Germinal center (tissue), 1 donor: ENCODE measurements at places on chromosomes 7 and 10.

DNA sequence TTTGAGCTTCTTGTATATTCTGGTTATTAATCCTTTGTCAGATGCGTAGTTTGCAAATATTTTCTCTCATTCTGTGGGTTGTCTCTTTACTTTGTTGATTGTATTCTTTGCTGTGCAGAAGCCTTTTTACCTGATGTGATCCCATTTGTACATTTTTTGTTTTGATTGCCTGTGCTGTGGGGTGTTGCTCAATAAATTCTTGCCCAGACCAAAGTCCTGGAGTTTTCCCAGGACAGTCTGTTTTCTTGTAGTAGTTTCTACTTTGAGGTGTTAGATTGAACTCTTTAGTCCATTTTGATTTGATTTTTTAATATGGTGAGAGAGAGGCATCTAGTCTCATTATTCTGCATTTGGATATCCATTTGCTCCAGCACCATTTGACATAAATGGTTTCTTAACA is 588.7 kb upstream of the MBL2 start:
- no peak for DNase-seq

DNA sequence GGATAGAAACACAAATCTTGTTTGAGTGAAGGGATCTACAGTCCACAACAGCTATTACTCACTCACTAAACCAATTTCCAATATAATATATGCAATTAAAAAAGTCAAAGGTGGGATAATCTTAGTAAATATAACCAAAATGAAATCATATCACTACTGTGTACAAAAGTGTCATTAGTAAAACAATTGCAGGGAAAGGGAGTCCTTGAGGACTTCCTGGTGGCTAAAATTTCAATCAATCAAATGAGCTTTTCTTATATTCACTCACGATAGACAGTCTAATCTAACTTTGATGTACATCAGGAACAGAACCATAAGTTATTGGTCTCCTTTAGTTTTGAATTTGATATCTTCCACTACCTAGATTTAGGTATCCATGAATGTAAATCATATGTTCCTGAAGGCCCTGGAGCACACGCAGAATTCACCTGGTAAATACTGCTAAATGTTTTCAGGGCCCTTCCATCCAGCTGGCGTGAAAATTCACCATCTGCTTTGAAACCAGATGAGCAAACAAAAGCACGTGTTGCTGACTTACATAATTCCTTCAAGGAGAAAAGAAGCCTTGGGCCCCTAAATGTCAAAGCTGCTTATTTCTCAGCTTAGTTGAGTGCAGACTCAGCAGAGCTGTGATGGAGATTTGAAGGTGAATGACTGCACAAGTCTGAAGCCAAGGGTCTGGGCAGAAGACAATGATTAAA is 159.3 kb upstream of the TMEM196 start:
- DNase-seq: no peak

- DNase-seq: no peak
Measured at GRCh38 chr10:132916956-132917666, 25.3 kb downstream of the CFAP46 start.

DNA sequence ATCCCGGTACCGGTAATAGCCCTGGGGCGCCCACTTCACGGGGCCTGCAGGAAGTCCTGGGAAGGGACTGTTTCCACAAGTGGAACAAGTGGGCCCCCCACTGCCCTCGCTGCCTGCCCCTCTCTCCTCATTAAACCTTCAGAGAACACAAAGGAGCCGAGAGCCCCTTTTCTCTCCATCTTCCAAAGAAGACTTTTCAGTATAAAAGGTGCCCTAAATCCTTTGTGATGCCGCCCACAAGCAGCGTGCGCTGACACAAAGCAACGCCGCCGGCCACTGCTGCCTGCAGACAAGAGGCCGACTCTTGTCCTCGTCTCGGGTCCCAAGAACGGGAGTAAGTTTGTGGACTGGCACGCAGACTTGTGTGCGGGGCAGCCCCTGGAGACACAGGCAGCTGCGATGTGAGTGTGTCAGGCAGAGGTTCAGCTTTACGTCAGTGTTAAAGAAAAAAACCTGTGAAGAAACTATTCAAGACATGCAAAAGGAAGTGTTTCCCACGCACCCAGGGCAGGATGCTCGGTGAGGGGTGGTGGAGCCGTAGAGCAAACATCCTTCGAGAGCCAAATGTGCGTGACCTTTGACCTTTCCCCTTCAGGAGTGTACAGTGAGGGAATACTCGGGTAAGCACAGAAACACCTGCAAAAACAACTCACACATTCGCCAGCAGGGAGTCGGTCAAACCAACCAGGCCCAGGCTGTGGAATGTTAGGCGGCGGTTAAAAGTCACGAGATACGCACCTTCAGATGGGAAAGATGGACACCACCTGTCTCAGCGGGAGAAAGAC is 118.2 kb downstream of the VIPR2 start:
- DNase-seq: no peak

GRCh38 chr7:155911471-155912105 is 99.3 kb upstream of the SHH start:
- no peak for DNase-seq

DNA sequence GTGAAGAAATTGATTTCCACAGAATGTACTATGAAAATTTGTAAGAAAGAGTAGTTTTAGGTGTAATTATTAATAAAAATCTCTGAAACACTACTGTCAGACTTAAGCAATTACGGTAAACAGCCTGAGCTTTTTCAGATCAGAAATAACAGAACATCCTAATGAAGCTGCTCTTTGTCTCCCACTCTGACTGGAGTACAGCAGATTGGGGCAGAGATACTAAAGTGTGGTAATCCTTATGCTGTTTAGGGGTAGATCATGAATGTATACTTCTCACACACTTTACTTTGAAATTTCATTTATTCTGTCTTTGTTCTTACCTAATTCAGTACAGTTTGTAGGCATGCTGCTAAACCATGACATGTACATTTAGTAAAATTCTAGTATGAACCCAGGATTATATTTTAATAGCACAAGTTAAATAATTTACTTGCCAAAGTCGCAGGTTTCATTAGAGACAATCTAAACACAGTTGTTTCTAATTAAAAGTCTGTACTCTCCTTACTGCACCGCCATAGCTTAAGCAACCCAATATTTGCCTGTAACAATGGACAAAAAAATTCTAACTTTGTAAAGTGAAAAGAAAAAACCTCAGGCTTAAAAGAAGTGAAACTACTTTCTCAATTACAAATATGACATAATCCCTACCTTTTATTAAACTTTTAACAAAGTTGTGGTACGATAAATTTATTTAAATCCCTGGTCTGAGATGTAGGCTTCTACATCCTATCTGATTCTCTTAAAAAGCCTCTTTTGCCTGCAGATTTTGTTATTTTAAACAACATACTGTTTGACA is 88.8 kb downstream of the KMT2E start:
- DNase-seq: no peak

DNA sequence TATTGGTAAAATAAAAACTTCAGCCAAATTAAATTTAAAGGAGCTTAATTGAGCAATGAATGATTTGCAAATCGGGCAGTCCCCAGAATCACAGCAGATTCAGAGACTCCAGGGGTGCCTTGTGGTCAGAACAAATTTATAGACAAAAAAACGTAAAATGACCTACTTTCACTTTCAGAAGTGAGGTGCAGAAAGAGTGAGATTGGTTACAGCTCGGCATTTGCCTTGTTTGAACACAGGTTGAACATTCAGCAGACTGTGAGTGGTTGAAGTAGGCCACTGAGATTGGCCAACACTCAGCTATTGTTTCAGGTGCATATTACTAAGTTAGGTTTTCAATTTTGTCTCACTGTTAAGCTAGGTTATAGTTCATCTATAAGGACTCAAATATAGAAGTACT is 153.4 kb downstream of the BICC1 start:
- no peak for DNase-seq

DNA sequence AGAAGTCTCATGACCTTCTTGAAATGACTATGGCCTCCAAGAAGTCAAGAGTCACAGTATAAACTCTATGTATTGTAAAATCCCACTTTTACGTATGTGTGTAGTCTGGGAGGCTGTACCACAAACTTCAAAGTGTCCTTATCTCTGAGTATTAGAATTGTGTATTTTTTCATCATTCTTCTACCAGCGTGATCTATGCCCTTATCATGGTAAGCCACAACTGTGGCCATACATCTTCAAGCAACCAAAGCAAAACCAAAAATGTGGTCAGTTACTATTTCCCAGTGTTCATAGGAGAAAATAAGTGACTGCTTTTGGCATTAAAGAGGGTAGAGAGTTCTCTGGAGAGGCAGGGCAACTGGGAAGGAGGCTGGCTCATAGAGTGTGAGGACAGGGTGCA is 42.8 kb downstream of the SPOCK2 start:
- no peak for DNase-seq

DNA sequence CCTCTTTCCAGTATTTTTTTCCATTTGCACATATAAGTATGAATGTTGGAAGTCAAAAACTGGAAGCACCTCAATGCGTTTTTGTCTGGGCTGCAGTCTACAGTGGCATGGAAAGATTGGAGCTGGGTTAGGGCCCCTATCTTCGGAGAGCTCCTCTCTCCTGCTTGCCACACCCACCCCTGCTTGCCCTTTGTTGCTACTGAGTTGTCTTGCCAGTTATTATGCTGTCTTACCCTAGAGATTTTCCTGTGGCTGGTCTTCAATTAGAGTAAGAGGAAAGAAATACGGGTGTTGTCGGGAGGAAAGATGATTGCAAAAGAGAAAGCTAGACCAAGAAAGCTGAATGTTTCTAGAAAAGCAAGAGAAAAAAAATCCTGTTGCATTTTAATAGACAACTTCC is 228.9 kb upstream of the CELF2 start:
- DNase-seq: no peak

DNA sequence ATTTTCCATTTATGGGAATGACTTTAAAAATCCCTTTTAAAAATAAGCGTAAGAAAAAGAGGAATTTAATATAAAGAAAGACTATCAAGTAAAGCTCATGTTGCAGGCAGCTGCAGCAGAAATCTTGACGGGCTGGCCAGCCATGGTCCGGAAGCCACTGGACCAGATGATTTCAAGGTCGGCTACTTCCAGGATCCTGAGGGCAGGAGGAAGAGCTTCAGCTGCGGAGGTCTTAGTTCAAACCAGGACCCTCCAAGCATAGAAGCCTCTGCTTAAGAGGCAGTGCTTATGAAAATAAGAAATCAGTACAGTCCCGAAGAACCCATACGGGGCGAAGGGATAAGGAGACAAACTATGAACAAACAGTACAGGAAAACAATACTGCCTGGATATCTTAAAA is 220.2 kb upstream of the CELF2 start:
- DNase-seq: no peak

DNA sequence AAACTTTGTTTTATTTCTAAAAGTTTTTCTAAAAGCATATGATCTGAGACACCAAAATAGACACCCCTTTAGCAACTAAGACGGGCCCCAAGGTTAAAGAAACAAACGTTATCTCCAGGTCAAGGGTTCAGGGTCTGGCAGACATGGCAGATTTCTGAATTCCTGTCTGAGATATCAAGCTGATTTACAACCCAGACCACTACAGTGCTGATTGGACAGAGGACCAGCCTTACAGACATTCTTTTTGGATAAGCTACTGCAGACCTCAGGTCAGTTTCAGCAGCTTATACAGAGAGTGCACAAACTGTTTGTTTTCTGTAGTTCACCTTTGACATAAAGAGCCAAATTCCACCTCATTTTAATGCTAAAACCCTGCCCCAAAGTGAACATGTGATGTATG is 34.8 kb downstream of the SVOPL start:
- DNase-seq: no peak

GRCh38 chr10:8403711-8404371 is 349.4 kb downstream of the GATA3 start:
- no peak for DNase-seq

- DNase-seq: no peak
Measured at GRCh38 chr10:124217906-124218804, 124.8 kb upstream of the CHST15 start.

DNA sequence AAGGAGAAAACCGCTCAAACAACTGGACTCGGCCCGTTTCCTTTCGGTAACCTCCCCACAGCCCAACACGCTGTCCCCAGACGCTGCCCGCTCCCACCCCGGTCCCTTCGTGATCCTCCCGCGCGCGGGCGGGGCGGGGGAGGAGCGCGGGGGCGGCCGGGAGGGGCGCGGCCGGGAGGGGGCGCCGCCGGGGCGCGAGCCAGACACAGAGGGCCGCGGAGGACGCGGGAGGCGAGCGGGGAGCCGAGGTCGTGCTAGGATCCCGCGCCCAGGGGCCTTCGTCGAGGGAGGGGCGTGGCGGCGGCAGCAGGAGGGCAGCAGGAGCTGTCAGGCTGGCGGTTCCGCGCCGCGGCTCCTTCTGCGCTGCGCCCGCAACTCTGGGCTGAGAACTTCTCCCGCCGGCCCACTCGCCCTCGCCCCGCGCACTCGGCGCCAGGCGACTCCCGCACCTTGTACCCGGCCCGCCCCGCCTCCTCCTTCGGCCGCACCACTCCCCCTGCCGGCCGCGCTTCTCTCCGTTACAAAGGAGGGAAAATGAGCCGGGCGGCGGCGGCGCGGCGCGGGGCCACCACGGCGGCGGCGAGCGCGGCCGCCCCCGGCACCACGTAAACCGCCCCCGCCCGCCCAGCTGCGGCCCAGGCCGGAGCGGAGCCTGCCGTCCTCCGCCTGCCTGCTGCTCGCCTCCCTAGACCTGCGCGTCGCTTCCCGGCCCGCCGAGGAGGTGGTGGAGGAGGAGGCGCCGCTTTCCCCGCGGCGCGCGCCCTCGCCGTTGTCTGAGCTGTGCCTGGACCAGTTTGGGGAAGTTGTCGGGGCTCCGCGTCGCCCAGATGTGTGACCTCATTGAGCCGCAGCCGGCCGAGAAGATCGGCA is at the start of gene CDK14:
TSS of gene CDK14 (plus strand) at position 521 of the 870 bp plus-strand sequence. CDS start at position 828, 307 bp downstream.
- peak; percentile 83 for DNase-seq

DNA sequence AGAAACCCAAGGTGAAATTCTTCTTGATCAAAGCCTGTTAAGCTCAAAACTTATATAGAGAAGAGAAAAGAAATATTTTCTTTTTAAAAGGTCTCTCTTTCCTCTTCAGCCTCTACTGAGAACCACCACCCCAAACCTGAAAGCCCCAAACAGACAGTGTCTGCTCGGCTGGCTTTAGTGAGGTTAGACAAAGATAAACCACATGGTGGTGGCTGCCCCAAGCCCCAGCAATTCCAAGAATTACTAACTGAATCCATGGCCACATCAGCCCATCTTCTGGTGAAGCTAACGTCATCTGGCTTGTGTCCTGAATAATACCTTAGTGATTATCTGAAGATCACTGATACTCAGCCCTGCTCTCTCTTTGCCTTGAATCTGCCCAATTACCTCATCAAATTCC is 275.0 kb downstream of the ELMO1 start:
- DNase-seq: no peak
